ENCODE measurements at places on chromosomes 6 and 20.

DNA sequence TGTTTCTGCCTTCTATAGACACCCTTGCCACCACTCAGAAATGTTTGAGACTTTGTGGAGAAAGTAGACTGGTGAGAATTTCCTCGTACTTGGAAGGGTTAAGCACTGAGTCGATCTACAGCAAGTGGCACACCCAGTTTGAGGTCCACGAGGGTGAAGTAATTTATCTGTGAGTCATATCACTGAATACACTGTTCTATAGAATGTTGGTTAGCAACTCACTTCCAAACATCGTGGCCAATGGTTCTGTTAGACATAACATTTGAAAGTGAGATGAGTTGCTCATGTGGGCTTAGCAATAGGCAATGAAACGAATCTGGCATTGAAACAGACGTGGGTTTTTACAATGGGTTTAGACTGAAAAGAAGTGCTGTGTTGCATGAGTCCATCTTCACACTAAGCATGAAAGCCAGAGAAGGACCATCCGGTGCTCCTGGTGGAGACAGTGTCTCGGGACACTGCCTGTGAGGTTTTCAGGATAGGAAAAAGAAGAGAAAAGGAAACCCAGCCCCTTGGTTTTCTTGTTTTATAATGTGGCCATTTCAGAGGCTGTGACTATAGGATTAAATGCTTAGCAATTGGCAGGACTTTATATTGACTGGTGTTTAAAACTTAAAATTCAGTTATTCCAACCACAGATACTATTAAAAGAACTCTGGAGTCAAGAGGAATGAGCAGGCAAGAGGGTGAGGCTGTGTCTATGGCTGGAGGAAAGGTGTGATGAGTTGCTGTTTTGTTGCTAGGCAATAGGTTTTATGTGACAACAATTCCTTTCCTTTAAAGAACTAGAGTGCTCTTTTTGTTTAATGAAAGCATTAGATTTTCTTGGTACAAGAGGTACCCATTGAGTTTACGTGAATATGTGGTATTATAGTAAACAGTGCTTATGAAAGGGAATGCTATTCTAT, 31.0 kb upstream of the EZR start:
- no peak for DNase-seq

DNA sequence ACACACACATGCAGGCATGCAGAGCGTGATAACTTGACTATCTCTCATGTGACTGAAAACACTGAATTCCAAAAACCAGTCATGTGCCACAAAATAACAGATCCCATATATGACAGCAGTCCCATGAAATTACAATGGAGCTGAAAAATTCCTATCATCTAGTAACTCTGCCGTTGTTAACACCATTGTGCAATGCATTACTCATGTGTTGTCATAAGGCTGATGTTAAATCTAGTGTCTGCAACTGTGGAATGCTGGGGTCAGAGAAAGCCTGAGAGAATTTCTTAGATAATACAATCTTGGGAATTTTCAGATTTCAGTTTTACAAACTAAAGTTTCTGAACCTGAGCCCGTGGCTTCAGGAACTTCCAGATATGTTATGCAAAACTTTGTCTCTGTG, 70.2 kb downstream of the LYRM4 start:
- no peak for DNase-seq

DNA sequence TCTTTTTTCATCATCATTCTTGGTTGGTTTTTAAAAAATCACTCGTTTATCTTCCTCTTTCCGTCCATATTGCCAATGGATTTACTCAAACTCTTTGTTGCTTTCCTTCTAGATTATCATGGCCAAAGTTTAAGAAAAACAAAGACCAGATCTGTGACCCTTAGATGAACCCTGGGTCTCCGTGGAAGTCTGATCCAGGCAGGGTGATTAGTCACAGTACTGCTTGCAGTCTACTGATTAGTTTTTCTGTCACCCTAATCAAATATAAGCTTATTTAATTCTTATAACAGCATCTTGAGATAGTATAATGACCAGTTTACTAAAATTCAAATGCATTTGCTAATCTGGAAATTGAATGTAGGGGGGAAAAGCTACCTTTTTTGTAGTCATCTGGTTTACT, 6.0 kb upstream of the SMIM28 start:
- DNase-seq = no peak

GRCh38 chr6:113421997-113422396, 435.1 kb upstream of the MARCKS start:
- no peak for DNase-seq

DNA sequence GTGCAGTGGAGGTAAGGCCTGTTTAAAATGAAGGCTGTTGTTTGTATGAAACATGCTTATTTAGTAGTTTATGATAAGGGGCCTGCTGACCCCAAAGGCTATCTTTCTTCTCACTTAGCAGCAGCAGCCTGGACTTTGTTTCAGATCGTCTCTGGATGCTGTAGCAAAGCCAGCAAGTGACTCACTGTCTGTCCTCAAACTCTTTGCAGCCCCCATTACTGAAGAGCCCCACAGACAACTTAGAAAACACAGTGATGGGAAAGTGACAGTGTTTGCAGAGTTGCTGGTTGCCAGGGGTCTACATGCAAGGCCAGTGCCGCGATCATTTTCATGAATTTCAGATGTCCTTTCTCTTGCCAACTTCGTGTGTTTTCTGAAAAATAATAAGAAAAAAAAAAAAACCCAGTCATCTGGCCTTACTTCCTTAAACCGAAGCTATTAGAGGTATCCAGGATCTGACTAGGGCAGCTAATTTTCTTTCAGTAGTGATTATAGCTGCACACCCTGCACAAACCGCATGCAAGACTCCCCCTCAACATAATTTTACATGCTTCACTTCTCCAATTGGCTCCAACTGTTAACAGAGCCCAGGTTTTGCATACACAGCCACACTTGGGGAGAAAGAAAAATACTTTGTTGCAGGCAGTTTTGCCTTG, 11.6 kb upstream of the F13A1 start:
- no peak for DNase-seq

DNA sequence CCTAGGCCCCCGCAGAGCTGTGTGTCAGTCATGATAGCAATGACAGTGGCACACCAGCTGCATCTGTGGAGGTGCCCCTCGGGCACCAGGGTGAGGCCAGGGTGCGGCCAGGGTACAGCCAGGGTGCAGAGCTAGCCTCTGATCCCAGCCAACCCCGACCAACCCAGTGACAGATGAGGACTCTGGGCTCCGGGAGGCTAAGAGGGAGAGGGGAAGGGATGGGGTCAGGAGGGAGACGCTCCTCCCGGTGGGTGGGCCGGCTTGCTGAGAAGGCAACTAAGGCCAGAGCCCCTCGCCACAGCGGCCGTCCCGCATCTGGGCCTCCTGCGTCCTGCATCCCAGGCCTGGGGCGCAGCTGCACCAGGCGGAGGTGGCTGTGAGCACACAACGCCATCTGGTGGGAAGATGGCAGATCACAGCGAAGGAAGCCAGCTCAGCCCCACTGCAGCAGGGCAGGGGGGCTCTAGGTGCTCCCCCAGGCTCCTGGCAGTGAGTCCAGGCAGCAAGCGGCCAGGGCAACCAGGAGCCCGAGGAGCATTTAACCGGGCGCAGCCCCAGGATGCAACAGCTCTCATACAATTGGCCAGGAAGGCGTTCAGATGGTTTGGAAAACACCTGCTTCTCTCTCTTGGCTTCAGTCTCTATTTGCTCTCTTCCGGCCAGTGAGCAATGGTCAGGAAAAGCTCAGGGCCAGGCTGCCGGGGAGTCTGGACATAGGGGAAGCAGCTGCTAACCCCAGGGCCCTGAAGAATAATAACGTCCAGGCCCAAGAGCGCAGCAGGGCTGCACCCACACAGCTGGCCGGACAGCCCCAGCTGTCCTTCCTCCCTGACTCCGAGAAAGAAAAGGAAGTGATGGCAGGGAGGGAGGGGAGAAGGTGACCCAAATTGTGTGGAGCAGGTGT, 169.4 kb downstream of the TAF4 start:
- no peak for DNase-seq

DNA sequence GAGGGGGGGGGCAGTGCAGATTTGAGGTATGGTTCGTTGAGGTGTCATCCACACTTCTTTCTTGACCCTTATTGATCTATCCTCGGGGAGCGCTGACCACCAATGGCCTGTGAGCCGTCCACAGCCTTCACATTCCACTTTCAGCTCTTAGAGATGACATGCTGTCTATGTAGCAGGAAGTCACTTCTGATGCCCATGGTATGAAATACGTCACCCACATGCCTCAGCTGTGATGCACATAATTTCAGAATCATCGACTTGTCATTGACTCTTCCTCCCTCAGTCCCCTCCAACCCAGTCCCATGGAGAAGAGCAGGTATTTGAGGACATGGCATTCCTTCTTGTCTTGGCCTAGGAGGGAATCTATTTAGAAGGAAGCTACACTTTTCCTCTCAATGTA, 4.7 kb upstream of the ADGRF5 start:
- DNase-seq = no peak

DNA sequence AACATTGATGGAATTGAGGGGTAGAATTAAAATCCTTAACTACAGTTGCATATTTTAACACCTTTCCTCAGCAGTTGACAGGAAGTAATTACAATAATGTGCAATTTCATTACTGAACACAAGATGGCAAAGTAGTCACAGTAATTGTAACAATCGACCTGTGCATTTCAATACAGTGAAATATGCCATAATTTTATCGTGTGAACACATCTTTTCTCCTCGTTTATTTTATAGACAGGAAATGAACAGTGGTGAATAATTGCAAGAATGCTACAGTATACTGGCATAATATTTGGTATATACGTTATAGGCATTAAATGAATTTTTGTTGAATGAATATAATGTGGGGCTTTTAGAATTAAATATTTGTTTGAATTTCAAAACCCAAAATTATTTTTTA, 25.0 kb downstream of the CYB5R4 start:
- DNase-seq = peak; percentile 28
